ENCODE measurements at places on chromosomes 6 and 20.
A peak's percentile ranks its signal among the peaks of the same experiment; 100 is the strongest.

- no peak for DNase-seq
Observed at GRCh38 chr6:32763421-32763820, at the start of gene HLA-DQB2. Gene HLA-DQB2, minus strand, starts transcription at chr6:32763532. Its CDS starts 62 bp downstream, at chr6:32763470.

GRCh38 chr6:150316936-150317335 lies 51.9 kb upstream of the IYD start:
- DNase-seq, result no peak

GRCh38 chr6:20630617-20631548 lies 96.6 kb downstream of the CDKAL1 start:
- no peak for DNase-seq

DNA sequence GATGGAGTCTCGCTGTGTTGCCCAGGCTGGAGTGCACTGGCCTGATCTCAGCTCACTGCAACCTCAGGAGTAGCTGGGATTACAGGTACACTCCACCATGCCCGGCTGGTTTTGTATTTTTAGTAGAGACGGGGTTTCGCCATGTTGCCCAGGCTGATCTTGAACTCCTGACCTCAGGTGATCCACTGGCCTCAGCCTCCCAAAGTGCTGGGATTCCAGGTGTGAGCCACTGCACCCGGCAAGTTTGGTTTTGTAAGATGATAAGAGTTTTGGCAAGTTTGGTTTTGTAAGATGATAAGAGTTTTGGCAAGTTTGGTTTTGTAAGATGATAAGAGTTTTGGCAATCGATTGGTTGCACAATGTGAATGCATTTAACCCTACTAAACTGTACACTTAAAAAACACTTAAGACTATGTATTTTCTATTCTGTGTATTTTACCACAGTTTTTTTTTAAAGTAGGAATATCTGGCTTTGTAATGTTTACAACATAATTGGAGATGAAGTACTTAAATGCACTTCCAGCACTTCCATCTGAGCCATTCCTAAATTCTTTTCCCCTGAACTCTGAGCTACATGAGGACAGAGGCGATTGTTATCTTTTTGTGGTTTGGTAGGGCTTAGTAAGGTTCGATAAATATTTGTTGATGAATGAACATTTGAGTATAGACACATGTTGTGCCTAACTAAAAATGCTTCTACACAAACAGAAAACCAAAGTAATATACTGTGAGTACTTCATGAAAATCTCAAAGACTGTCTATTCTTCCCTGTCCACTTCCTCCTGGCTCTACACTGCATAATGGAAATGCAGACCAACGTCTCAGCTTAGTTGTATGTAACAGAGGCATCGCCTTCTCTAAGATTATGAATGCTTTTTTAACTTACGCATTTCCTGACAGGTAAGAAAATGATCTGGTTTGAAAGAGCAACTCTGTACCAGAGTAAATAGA lies 18.8 kb downstream of the SAMHD1 start:
- DNase-seq, result no peak

- no peak for DNase-seq
Observed at GRCh38 chr20:58910473-58910872, 58.0 kb downstream of the GNAS start.

- DNase-seq, result no peak
Observed at GRCh38 chr20:12695937-12696336, 312.8 kb upstream of the SPTLC3 start.

GRCh38 chr6:47254051-47254450 lies 55.7 kb downstream of the TNFRSF21 start:
- DNase-seq, result no peak

DNA sequence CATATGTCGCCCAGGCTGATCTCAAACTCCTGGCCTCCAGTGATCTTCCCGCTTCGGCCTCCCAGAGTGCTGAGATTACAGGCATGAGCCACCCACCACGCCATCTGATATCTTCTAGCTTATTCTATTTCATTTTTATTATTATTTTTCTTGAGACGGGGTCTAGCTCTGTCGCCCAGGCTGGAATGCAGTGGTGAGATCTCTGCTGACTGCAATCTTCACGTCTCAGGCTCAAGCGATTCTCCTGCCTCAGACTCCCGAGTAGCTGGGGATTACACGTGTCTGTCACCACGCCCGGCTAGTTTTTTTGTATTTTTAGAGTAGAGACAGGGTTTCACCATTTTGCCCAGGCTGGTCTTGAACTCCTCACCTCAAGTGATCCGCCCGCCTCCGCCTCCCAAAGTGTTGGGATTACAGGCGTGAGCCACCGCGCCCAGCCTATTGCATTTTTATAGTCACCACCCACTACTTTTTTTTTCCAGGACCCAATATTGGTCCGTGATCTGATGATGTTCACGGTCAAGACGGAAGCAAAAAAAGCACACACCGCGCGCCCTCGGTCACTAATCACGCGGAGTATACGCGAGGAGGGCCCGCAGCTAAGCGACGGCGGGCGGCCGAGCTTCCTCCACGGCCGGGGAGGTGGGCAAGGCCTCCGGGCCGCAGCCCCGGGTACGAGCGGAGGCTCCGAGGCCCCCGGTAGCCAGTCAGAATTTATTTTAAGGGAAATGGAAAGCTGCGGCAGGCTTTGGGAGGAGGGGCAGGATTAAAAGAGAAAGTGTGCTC lies 1.1 kb upstream of the LSM14B start:
- DNase-seq, result no peak

GRCh38 chr6:29035951-29036350 lies 9.0 kb downstream of the OR2W1 start:
- no peak for DNase-seq

GRCh38 chr6:82363428-82364086 lies at the start of gene TPBG:
Gene TPBG, plus strand, starts transcription at chr6:82363817. Its CDS starts 1,145 bp downstream, at chr6:82364962.
- DNase-seq, result peak; percentile 70

DNA sequence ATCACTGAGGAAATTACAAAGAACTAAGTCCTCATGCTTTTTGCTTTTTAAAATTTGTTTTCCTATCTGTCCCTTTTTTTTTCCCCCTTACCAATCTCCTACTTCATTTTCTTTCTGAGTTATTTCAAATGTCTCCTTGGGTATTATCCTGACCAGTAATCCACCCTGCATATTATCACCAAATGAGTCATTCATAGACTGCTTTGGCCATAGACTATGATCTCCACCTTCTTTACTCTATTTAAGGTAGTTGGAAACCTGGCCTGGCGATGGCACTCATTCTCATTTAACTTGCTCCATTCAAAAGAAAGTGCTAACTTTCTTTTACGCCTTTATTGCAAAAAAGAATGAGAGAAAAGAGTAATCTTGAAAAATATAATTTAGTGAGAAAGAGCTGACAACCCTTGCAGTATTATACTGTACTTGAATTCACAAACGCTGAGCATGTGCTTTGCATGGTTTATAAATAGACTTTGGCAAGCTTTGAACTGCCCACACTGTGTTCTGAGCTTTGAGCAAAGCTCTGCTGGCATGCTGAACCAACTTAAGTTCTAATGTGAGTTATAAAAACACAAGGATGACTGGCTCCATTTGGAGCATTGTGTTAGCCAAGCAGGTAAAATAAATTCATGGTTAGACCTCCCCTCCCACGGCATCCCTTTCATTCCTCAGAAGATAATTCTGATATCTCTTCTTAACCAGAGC lies 198.9 kb downstream of the NKAIN2 start:
- no peak for DNase-seq

- no peak for DNase-seq
Observed at GRCh38 chr6:15263780-15264374, 18.0 kb downstream of the JARID2 start.

DNA sequence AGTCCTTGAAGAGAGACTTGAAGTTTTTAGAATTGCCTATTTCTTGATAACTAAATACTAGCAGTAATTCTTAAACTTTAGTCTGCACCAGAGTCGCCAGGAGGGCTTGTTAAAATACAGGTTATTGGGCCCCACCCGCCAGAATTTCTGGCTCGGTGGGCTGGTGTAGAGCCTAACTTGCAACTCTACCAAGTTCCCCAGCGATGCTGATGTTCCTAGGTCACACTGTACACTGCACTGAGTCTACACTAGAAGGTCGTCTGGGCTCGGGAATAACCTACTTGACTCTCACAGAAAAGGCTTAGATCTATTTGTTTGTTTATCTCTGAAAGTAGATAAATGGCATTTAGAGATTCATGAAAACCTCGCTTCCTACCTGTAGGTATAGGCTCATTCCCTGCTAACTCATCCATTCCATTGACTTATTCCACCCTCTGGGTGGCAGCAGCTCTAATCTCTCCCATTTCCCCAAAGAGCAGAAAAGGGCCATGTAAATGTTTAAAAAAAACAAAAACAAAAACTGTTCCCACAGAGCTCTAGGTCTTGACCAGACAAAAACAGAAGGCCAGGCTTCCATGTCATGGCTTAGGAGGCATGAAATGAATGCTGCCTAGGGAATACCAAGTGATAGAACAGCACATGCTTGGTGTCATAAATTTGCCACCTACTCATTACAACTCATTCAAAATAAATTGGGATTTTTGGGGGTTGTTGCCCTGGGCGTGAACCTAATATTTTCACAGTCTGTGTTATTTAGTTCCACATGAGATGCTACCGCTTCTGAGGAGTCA lies 292.1 kb downstream of the ADGB start:
- DNase-seq, result no peak

- DNase-seq, result no peak
Observed at GRCh38 chr20:63452821-63453523, 19.5 kb downstream of the KCNQ2 start.

GRCh38 chr6:166411271-166411670 lies 28.5 kb upstream of the MPC1 start:
- no peak for DNase-seq

DNA sequence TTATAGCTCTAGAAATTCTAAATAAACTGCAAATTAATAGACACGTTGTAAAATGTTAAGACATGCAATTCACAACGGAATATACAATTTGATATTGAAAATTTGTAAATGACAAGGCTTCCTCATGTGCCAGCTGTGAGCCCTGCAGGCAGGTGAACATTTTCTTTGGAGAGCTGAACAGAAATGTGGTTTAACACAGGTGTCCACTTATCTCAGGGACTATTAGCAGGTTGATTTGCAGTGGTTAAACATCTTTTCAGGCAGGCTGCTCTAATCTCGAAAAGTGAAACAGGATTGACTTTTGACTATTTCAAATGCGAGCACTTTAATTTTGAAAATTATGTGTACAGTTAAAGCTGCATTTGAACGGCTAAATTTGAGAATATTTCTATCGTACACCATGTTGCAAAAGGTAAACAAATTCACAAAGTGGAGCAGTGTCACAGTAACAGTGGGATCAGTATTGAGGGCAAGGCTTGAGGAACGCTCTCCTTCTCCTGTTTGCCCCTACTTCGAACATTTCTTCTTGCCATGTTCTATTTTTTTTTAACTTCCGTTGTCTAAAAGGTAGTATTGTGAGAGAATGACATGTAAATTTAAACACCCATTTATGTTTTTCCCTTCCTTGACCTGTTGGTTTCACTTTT lies 210.8 kb downstream of the CDKAL1 start:
- no peak for DNase-seq

- no peak for DNase-seq
Observed at GRCh38 chr6:127191716-127192115, 73.2 kb downstream of the RSPO3 start.

DNA sequence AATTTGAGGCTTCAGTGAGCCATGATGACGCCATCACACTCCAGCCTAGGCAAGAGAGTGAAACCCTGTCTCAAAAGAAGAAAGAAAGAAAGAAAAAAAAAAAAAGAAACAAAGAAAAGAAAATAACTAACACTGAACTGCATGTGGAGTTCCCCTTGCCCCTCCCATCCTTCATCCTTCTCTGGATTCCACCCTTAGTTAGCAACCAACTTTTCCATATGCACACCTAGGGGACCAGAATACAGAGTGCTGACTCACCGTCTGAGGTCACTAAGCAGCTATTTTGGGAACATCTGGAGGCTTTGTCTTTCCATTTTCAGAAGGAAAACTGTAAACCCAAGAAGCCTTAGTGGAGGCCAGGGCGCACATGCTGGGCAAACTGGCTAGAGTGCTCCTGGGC lies 257.4 kb downstream of the MAFB start:
- no peak for DNase-seq

- DNase-seq, result no peak
Observed at GRCh38 chr20:14997791-14998190, 660.4 kb upstream of the FLRT3 start.

GRCh38 chr6:11121851-11122250 lies 10.3 kb upstream of the ERVFRD-1 start:
- DNase-seq, result no peak

DNA sequence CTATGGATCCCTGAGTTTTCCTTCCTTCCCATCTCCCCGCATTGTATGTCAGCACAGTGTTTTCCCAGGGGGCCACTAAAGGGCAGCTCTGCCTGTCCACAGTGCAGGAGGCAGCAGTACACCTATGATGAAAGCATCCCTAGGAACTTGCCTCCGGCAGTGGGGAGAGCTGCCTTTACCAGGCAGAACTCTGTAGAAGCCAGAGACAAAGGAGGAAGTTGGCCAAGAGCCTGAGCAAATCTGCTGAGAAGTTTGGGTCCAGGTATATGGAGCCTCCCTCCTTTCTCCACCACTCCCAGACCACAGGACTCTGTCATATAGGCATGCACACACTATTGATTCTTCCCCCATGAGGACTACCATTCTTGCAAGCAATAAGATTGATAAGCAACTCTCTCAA lies 282.7 kb downstream of the TBC1D7 start:
- DNase-seq, result no peak

- no peak for DNase-seq
Observed at GRCh38 chr6:15922510-15923250, 206.2 kb upstream of the MYLIP start.

DNA sequence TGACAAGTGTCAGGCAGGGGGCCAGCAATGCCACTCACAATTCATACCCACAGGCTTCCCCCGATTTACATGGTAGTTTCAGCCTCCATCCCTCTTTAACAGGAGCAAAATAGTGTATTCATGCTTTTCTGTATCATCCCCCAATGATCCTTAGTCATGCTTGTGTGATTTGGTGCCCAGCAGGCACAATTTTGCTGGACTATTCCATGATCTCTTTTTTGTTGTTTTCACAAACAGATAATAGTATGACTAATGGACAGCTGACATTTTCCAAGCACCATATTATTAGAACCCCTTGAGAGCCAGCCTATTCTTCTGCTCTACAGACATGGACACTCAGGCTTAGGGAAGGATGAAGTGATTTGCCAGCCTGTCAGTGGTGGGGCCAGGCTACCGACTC lies 128.2 kb upstream of the RIPOR2 start:
- DNase-seq, result no peak

GRCh38 chr6:164135511-164136132 lies 721.1 kb downstream of the QKI start:
- no peak for DNase-seq

- DNase-seq, result no peak
Observed at GRCh38 chr6:150420926-150421325, 52.1 kb downstream of the IYD start.

- DNase-seq, result no peak
Observed at GRCh38 chr6:5394280-5394679, 133.0 kb downstream of the FARS2 start.

GRCh38 chr6:11944111-11944510 lies 68.0 kb upstream of the HIVEP1 start:
- no peak for DNase-seq

DNA sequence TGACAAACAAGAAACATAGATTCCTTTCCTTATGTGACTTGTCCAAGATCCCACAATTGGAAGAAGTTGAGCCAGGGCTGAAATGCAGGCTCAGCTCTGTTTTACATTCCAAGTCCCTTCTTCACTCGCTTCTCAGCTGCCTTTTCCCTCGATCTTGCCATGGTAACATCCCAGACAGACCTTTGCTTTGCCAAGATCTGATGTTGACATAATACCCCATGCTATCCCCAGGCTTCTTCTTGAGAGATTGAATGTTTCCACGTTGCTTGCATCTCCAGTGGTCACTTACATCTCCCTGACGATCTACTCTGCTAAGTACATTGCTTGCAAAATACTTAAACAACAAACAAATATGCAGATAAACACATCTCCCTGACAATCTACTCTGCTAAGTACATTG lies 63.5 kb downstream of the TBXT start:
- DNase-seq, result no peak
